ENCODE measurements at places on chromosomes 2 and 18. TPM values are rescaled to one million over a fixed set of nuclear protein-coding genes. Genes with fewer than 3 reads are reported as not detected.

Gene DTNA
- 284 TPM for total RNA-seq

Gene ZEB2
- total RNA-seq: 57.3 TPM

Gene ALKAL2
- not detected for total RNA-seq

- peaks cover 13% of the 10 kb centered on the region for H3K4me1 ChIP-seq
- DNase-seq: no peak
- peak overlapping the region; percentile 52 for H3K27ac ChIP-seq
- no peak overlapping the region for H3K4me3 ChIP-seq
- H3K36me3 ChIP-seq: peaks cover 67% of the 10 kb centered on the region
- no peaks in the 10 kb centered on the region for H3K27me3 ChIP-seq
Observed at GRCh38 chr2:86072271-86072858, 33.3 kb downstream of the POLR1A start.

Gene PMS1
- 13.3 TPM for total RNA-seq

Gene ARID5A
- 26.2 TPM for total RNA-seq

Gene FSIP2
- total RNA-seq: 0.78 TPM

DNA sequence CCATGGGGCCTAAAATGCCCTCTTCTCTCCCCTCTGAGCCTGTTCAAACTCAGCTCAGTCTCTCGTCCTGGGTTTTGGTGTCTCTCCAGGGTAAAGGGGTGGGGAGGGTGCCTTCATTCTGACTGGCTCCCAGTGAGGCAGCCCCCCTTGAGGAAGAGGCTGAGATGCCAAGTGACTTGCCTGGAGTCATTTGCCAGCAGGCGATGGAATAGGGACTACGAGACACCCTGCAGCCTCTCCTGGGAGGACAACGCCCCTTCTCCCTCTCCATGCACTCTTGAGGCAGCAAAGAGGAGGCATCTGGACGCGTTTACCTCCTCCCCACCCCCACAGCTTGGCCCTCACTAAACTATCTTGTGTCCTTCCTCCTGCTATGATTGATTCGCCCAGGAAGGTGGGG lies 760 bp upstream of the STON1 start:
- peak overlapping the region; percentile 99 for H3K27ac ChIP-seq
- H3K4me1 ChIP-seq: peaks cover 23% of the 10 kb centered on the region
- H3K27me3 ChIP-seq: no peaks in the 10 kb centered on the region

Gene NEMP2
- total RNA-seq: 3.1 TPM
